Dorsolateral prefrontal cortex (tissue), 122 donors: ENCODE measurements at places on chromosomes 1 and 21. TPM values are rescaled to one million over a fixed set of nuclear protein-coding genes. Genes with fewer than 3 reads are reported as not detected.

DNA sequence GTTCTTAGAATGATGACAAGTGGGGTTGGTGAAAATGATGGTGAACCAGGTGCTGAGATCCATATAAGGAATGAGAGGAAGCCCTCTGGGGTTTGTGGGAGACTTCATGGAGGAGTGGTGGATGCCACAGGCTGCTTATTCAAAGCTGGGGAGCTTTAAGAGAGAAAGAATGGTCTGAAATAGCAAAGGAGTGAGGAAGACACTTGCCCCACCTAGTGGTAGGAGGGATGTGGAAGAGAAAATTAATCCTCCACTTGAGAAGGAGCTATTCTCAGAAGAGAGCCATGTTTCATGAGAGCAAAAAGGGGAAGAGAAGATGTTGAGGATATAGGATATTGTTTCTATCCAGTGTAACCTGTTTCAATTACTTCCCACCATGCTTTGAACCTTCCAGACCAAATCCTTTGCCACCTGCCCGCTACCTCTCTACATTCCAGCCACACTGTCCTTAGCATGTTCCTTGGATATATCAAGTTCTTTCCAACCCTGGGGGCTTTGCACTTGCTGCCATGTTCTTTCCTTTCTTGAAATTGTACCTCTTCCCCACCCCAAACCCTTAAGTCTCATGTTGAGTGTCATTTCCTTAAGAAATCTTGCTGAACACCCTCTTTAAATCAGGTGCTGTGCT is 19.6 kb upstream of the ZNF648 start:
- DNase-seq, result no peak

DNA sequence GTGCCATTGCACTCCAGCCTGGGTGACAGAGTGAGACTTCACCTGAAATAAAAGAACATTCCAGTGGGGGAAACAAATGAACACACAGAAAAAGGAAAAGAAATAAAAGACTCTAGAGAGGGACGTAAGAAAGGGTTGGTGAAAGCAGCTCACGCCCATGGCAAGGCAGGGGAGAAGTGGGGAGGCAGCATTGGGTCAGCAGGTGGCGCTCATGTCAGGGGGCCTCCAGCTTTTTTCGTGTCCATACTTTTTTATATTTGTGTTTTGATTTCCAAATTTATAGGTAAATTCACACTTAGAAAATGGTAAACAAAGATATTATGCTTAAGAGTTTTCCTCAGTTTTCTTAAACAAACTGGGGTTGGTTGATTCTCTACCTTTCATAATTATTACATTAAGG is 45.5 kb downstream of the VPS13D start:
- no peak for DNase-seq

DNA sequence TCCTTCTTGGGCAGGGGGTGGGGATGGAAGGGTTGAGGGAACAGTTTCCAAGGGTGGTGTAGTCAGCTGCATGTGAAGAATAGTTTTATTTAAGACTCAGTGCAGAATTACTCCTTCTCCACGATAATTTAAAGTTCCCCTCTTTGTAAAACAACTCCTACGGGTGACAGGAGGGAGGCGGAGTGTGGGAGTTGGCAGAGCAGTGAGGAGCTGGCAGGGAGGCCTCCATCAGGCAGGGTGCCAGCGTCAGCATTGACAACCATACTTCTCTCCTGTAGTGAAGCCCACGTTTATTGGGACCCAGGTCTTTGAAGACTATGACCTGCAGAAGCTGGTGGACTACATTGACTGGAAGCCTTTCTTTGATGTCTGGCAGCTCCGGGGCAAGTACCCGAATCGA is 93.8 kb downstream of the MTR start:
- DNase-seq, result no peak

GRCh38 chr1:234169161-234169849 is 204.0 kb upstream of the COA6 start:
- no peak for DNase-seq

The S1PR1 gene
- 50.5 TPM for total RNA-seq
